ENCODE measurements at places on chromosomes 1 and 21.

- DNase-seq: no peak
These were observed 93.2 kb downstream of the PLXNA2 start for GRCh38 chr1:208150833-208151458.

GRCh38 chr1:180751921-180752320 lies 120.1 kb downstream of the XPR1 start:
- DNase-seq: no peak

- DNase-seq: no peak
These were observed 125.2 kb upstream of the KCNJ6 start for GRCh38 chr21:38041493-38041892.

DNA sequence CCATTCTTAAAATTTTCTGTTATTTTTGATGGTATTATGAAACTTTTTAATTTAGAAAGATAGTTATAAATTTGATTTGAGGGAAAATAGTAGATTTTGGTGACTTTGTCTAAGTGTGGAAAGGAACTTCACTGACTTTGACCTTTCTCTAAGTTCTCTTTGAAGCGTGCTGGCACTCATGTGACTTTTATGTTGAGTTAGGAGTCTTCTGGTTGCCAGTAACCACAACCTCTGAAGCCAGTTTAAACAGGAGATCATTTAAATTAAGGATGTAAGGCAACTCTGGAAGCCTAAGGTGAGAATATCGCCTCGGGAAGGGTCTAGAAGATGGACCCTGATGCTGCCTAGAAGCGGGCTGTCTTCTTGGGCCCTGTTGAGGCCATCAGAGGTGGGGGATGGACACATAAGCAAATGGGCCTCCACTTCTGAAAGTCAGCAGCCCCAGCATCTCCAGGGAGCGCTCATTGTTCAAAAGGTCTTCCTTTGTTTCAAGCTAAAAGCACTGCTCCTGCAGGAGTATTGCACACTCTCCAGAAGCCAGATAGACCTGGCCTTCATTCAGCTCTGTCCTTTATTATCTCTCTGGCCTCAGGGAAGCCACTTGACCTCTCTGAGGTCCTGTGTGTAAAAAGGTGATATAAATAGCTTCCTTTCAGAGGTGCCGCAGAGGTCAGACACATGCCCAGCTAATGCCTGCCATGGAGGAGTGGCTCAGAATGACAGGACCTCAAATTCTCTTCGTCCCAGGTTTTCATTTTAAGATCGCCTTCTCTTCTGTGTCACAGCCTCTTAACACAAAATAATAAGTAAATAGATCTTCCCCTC lies 5.1 kb upstream of the RCAN1 start:
- no peak for DNase-seq

GRCh38 chr1:214380986-214381695 lies 100.2 kb downstream of the SMYD2 start:
- no peak for DNase-seq

DNA sequence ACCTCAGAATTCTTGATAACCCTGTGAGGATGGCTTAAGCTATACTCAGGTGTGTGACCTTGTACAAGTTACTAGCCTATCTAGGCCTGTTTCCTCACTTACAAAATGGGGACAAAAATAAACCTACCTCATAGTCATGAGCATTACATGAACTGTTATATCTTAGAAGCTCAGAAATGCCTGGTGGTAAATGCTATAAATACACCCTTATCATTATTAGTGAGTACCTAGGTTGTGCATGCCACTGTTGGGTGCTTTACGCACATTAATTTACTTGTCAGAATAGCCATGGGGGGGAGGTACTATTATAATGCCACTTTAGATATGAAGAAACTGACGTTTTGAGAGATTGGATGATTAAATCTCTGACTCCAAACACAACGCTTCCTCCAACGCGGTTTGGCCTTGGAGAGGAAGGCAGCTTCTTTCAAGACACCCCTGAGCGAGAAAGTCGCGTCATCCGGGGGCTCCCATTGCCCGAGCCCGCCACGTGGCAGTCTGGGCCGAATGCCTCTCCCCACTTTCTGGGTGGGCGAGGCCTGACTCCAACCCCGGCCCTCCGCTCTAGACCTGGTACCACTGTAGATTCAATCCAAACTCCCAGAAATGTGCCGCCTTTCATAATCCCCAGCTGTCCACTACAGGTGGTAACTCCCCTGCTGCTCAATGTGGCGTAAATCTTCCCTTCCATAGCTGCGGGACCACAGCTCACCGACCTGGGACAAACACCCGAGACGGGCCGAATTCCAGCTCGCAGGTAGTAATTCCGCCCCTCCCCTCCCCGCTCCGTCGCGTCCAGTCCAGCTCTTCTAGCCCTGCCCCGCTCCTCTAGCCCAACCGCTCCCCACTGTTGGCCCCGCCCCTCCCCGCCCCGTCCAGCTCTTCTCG lies 771 bp upstream of the RAD54L start:
- DNase-seq: peak; percentile 48

DNA sequence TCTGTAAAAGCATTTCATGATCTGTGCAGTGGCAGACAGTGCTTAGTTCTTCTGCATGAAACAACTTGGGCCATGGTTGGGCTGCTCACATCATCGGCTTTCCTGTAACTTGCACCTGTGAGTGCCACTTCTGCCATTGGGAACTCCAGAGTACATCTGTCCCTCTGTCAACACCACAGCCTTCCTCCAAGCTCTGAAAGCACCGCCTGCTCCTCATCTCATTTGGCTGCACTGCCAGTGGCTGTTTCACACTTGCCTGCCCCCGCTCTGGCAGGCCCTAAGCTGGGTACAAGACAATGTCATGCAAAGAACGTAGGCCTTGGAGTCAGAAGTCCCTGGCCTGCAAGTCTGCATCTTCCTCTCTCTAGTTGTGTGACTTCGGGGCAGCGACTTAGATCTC lies 46.4 kb downstream of the DDX20 start:
- no peak for DNase-seq

DNA sequence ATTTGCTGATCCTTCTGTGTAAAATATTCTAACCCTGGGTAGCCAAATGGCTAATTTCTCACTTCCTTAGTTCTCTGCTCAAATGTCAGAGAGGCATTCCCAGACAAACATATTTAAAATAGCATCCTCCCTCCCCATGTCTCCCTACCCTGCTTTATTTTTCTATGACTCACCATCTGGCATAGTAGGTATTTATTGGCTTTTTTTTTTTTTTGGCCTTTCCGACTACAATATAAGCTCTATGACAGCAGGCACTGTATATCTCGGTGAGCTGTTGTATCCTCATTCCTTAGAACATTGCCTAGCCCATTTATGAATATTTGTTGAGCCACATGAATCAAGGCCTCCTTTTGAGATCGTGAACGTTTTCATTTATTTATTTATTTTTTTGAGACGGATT lies 1.5 kb upstream of the NEK7 start:
- no peak for DNase-seq
